ENCODE measurements at places on chromosomes 13 and 19. TPM values are rescaled to one million over a fixed set of nuclear protein-coding genes. Genes with fewer than 3 reads are reported as not detected.

The CCDC70 gene
- not detected for total RNA-seq

The DLL3 gene
- not detected for total RNA-seq

The SCGB2B2 gene
- 1.0 TPM for total RNA-seq

The OLFM2 gene
- 1.5 TPM for total RNA-seq

The HSH2D gene
- total RNA-seq, result 0.30 TPM

The WASF3 gene
- total RNA-seq, result 7.8 TPM

The GPR4 gene
- total RNA-seq, result 7.5 TPM

The FAM216B gene
- not detected for total RNA-seq

The ZNF628 gene
- total RNA-seq, result 8.9 TPM

The PROZ gene
- total RNA-seq, result not detected

The ONECUT3 gene
- not detected for total RNA-seq

The ZNF211 gene
- total RNA-seq, result 4.6 TPM

The NUFIP1 gene
- total RNA-seq, result 6.4 TPM

The SLITRK1 gene
- total RNA-seq, result not detected

The VSTM2B gene
- not detected for total RNA-seq

The ICAM4 gene
- total RNA-seq, result not detected

The CRB3 gene
- total RNA-seq, result not detected

The LINGO3 gene
- not detected for total RNA-seq

The ANGPTL8 gene
- total RNA-seq, result 0.48 TPM

The MBD3L2 gene
- not detected for total RNA-seq

The ANGPTL4 gene
- total RNA-seq, result 46.9 TPM

The ITGBL1 gene
- 0.44 TPM for total RNA-seq

The FCGBP gene
- 8.6 TPM for total RNA-seq

The MAP3K10 gene
- 19.8 TPM for total RNA-seq

The NLRP5 gene
- not detected for total RNA-seq

The TMEM221 gene
- total RNA-seq, result 0.39 TPM

The RASGRP4 gene
- 2.0 TPM for total RNA-seq

The ZNF99 gene
- total RNA-seq, result not detected

The CERS1 gene
- 4.5 TPM for total RNA-seq

The FCAR gene
- not detected for total RNA-seq

The LSR gene
- total RNA-seq, result 3.5 TPM

The SMIM44 gene
- total RNA-seq, result not detected

Measured in psoas muscle (tissue), 8 donors.